ENCODE measurements at places on chromosomes 16 and 17.

DNA sequence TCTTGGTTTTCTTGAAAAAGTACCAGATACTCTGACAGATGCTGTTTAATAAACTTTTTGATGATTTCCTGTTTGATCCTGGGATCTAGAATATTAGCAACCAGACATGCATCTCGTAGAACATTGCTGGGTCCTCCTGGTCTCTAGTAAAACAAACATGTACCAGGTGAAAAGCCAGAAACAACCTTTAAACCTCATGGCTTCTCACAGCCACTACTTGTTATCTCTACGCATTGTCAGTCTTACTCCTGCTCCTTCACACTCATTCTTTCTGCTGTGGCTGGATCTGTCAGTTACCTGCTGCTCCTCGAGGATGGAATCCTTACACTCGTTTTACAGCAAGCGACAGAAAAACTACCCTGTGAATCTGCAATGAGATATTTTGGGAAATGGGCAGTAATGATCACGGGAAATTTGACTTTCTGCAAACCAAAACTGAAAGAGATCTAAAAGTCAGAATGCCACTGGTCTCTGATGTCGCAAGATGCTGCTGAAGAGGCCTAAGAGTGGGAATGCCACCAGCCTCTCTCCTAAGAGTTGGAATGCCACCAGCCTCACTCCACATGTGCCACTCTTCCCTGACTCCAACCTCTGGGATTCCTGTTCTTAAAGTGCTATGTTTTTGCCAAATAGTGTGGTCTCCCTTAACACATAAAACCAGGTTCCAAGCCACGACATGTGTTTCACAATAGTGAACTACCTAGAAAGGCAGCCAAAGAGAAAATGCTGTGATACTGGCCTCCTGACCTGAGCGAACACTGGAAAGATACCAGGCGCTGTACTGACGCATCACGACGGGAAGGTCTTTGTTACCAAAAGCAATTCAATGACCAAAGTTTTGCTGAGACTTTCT is 86.3 kb downstream of the VPS53 start:
- DNase-seq: no peak

DNA sequence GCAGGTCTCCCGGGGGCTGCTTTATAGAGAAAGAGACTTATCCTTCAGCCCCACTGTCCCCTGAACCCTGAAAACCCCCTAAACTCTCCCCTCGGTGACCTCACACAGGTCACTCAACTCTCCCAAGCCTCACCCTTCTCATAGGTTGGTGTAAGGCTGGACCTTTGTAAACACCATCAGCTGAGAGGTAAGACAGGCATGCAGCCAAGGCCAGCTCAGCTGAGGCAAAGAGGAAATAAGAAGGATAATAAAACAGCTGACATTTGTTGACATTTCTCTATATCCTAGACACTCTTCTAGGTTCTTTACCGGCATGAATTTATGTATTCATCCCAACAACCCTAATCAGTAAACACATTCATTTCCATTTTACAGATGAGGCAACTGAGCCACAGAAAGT is 134.3 kb downstream of the CCT6B start:
- no peak for DNase-seq

GRCh38 chr16:81804134-81804610 is 25.1 kb downstream of the PLCG2 start:
- no peak for DNase-seq

DNA sequence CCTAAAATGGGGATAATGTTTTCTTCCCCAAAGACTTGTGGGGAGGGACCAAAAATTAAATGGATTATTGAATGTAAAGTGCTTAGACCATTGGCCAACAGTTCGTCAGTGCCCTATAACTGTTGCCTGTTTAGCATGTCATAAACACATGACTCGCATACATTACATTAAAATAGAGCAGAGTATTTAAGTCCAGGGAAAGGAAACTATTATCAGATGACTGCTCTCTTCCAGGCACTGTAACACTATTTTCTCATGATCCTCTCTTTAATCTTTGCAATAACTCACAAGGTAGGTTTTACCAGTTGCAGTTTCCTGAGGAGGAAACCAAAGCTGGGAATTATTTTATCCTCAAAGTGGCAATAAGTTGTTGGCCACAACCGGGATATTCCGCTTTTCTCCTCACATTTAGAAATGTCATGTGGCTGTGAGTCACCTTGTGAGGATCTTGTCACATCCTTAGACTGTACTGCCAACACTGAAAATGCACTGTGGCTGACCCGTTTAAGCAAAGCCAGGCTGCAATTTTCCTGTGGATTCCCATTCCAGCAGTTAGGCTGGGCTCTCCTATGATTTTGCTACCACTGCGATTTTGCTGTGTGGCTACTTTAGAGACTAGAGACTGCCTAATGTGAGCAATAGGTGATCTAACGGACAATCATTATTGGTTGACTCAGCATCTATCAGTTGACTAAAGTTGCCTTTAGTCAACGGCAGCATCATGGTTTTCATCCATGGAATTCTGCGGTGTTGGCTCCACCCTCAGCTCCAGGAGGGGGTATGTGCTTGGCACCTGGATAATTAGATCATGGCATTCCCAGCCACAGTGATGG is 58.3 kb upstream of the DHX40 start:
- DNase-seq: no peak

- no peak for DNase-seq
Observed at GRCh38 chr17:34458266-34458665, 95.2 kb upstream of the CCL1 start.

GRCh38 chr16:65667011-65667578 is 545.2 kb upstream of the CDH11 start:
- DNase-seq: no peak

- DNase-seq: no peak
Observed at GRCh38 chr17:13413001-13413400, 188.7 kb downstream of the HS3ST3A1 start.

DNA sequence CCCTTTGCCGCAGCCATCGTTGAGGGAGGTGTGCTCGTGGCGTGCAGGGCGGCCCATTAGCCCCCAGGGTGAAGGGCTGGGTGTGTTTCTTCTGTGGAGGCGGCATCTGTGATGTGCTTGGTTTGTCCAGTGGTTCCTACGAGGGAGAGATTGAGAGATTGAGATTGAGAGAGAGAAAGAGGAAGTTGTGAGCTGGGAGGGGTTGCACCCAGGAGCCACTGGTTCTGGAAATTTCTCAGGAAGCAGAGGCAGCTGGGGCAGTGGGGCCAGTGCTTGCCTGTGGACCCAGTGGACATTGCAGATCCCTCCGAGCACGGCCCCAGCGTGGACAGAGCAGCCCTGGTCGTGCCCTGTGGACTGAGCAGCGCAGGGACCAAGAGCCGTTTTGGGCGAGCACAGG is 72.0 kb upstream of the ZNF750 start:
- no peak for DNase-seq

DNA sequence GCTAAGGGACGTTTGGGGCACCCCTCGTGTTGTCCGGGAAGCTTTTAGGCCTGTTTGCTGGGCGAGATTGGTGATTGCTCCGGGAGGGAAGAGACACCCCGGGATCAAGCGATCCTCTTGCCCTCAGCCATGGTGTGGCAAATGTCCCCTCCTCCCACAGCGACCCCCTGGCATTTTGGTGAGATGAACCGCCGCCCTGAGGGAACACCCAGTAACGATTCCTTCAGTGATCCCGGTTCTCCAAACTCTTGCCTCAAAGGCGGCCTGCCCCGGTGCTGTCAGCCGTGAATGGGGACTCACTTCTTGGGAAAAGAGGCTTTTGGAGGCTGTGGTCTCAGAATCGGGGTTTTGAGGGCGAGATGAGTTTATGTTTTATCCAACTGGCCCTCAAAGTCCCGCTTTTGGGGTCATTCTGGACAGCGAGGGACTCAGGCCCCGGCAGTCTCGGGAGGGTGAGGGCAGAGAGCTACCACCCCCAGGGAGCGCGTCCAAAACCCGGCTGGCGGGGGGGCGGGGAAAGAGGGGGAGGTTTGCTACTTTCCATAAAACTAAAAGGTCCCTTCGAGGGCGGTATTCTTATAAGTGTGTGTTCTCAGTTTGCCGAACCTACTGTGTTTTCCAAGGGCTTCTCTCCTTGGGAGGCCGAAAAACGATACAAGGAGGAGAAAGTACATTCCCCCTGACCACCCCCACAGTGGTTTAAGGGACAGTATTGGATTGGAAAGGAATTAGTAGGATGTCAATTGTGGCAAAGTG is 232.7 kb downstream of the MRTFB start:
- no peak for DNase-seq

GRCh38 chr16:54467398-54467797 is 180.8 kb upstream of the IRX3 start:
- DNase-seq: no peak

DNA sequence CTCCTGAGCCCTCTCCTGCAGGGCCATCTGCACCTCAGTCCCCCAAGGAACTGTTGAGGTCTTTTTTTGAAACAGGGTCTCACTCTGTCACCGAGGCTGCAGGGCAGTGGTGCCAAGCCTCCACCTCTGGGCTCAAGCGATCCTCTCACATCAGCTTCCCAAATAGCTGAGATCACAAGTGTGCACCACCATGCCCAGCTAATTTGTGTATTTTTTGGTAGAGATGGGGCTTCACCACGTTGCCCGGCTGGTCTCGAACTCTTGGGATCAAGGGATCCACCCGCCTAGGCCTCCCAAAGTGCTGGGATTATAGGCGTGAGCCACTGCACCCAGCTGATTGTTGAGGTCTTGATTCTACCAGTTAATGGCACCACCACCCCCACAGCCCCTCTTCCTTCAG is 27.9 kb upstream of the ENDOV start:
- no peak for DNase-seq

DNA sequence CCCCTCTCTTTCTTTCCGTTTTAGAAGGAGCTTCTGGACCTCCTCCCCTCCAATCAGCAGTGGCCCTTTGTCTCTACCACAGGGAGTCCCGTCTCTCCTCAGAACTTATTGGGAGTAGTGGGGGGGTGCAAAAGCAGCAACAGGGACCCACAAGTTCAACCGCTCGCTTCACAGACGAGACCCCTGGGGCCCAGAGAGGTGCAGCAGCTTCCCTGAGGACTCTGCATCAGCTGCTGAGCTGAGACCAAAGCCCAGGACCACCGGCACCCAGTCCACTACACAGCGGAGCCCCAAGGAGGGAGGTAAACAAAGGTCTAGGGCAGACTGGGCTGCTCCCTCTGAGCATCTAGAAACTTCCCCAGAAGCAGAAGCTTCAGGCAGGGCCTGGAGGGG is 123.9 kb downstream of the SDK2 start:
- no peak for DNase-seq

GRCh38 chr17:75439287-75439686 is 17.1 kb upstream of the TMEM94 start:
- no peak for DNase-seq

DNA sequence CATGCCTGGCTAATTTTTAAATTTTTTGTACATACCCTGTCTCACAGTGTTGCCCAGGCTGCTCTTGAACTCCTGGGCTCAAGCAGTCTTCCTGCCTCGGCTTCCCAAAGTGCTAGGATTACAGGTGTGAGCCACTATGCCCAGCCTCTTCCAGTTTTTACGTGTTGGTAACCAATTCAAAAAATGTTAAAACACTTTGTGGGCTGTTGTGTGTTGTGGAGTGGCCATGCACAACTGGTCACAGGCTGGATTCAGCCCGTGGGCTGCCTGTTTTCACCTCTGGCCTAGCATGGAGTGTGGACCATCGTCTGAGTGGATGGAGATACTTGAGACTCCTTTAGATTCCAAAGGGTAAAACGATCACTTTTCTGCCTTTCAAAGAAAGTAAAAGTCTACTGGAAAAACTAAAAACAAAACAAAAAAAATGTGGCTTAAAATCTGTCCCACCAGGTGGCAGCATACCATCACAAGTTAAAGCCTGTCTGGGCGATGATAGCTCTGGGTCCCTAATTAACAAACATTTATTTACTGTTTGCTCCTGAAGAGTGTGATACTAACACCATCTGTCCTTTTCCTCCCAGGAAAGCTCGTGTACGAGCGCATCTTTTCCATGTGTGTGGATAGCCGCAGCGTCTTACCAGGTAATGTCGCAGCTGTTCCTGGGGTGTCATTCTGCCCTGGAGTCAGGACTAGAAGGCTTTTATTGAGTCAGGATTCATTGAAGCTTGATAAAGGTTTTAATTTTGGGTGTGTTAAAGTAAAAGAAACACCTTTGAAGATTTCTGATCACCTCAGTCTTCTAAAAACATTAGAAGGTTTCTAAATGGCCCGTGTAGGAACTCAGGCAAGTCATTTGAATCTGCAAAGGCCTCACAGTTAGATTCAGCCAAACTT is 45.8 kb downstream of the VPS35L start:
- no peak for DNase-seq

DNA sequence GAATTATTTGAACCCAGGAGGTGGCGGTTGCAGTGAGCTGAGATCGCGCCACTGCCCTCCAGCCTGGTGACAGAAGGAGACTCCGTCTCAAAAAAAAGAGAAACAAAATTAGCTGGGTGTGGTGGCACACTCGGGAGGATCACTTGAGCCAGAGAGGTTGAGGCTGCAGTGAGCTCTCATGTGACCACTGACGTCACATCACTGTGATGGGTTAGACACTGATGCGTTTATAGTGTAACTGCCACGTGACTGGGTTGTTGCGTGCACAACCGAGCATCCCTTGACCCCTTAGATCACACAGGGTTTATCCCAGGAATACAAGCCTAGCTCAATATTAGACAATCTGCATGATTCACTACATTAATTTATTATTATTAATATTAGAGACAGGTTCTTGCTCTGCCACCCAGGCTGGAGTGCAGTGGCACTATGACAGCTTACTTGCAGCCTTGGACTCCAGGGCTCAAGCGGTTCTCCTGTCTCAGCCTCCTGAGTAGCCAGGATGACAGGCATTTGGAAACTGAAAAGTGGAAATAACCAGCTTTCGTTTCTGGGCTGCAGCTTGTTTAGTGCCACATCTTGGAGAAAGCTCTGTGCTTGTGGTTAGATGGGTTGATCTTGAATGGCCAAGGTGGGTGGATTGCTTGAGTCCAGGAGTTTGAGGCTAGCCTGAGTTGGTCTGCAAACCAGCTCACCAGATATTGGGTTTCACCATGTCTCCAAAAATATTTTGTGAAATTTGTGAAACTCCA is 26.4 kb upstream of the ABR start:
- DNase-seq: no peak

DNA sequence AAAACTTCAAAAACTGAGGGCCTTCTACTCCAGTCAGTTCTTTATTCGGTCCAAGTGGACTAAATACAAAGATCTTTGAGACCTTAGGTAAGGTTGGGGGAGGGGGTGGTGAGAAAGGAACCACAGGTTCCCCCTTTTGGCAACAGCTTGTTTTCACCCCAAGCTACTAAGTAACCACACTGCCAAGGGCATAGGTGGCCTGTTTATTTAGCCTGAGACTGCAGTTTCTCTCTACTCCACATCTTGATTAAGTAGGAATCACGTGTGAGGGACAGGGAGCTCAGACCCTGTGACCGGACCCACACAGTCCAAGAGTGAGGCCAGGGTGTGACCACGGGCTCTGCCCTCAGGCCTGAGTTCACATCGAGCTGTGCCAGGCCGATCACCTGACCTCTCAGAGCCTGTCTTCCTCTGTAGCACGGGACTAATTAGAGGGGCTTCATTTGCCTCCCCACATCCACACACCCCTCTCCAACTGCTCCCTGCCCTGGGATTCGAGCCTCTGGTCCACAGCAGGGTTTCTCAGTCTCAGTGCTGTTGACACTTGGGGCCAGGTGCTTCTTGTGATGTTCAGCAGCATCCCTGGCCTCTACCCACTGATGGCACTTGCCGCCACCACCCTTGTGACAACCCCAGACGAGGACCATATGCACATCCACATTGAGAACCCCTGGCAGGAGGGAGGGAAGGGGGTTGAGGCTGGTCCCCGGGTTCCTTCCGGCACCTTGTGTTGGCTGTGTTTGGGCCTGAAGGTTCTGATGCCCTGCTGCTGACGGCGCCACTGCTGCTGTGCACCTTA is 17.8 kb downstream of the ST6GALNAC2 start:
- DNase-seq: no peak
